ENCODE measurements at places on chromosomes 12 and 14. TPM values are rescaled to one million over a fixed set of nuclear protein-coding genes. Genes with fewer than 3 reads are reported as not detected.

DHRS2 gene
- 1.1 TPM for polyA plus RNA-seq

DNA sequence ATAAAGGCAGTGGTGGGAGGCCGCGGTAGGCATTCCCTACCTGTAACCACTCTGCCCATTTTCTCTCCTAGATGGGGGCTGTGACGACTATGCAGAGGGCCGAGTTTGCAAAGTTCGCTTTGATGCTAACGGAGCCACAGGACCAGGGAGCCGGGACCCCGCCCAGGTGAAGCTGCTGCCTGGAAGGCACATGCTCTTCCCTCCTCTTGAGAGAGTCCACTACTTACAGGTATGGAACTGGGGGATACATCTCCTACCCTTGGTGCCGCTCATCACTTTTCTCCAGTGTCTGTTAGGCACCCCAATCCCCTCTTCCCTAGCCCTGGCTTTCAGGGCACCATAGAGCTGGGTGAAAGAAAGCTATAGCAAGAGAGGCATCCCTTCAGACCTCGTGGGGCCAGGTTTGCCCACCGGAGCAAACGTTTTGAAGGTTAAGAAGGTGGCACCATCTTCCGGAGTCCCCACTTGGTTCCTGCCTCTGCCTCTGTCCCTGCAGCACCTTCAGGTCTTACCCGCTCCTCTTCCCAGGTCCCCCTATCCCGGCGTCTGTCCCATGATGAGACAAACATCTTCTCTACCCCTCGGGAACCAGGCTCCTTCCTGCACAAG is 2.0 kb upstream of the P3H3 start:
- DNase-seq, result no peak

DNA sequence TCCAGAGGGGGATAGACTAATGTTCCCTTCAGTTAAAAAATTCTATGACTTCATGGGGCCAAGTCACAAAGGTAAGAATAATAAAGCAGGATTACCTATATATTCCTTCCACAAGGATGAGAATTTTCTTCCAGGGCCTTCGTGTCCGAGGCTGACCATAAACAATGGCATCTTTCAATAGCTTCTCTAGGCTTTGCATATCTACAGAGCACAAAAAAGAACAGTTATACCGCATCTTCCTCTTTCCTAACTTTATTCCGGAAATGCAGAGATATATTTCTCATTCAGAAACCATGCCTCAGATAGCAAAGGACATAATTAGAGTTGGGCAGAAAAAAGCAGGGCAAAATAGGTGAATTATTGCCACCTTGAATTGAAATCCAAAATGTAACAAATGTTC is 58.3 kb upstream of the ISM2 start:
- no peak for DNase-seq

- no peak for DNase-seq
These were observed 104.7 kb downstream of the PLEKHA5 start for GRCh38 chr12:19234171-19234704.

Measured in left lung (tissue), 14 donors.